Astrocyte of the hippocampus (primary cell): ENCODE measurements at places on chromosomes 2 and 18.

GRCh38 chr18:62659698-62660097, 55.6 kb upstream of the PHLPP1 start:
- no peak for DNase-seq

- peak; percentile 81 for DNase-seq
Measured at GRCh38 chr2:86747711-86748639, 27.9 kb downstream of the RMND5A start.

DNA sequence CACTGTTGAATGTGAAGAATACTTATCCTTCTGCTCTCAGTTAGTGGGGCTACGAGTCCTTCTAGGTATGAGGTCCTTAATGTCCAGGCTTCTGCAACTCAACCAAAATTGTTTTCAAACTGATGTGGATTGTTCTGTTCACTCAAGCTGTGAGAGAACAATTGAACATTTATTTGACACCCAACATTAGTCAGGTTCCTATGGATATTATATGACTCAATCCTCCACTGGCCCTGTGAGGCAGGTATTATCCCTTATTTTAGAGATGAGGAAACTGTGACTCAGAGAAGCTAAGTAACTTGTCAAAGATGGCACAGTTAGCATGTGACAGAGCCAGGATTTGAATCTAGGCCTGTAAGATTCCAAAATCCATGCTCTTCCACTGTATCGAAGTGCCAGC, 1.2 kb upstream of the LYG2 start:
- DNase-seq: no peak

- DNase-seq: no peak
Measured at GRCh38 chr2:181319286-181319685, 137.9 kb upstream of the ITGA4 start.

DNA sequence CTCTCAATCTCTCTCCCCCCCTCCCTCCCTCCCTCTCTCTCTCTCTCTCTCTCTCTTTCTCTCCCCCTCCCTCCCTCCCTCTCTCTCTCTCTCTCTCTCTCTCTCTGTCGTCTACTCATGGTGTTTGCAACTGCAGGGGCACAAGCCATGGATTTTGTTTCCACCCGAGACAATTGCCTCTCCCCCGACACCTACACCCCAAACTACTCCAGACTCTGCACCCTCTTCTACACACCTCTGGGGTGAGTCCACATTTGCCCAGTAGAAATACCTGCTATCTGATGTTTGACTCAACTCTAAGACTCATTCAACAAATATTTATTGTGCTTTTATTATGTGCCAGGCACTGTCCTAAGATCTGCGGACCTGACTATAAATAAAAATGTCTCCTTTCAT, 93.7 kb downstream of the TMEM17 start:
- DNase-seq: peak; percentile 16

DNA sequence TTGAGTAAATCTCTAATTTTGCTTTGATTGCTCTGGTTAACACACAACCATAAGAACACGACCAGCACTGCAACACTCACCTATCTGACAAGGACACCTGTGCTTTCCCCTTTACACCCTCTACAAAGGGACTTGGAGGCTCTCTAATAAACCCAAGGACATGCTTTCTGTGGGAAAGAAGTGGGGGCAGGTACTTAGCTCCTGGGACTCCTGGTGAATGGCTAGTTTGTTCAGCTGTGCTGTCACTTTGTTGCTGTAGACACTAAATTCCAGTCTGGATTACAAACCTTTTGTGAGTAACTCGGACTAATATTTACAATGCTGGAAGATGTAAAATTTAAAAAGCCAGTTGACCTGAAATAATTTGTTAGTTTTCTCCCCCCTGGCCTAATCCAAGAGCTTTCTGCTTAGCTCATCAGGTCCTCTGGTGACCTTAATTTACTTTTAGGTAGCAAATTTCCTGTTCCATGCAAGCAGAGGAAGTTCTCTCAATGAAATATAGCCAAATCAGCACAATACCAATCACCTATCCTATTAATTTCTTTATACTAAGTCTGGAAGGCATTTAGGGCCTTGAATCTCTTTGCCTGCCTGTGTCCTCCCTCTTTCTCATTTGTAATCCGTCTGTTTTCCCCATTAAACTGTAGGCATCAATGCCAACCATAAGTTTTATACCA, 67.5 kb downstream of the PLCL1 start:
- no peak for DNase-seq

- DNase-seq: no peak
Measured at GRCh38 chr2:105130546-105130945, 92.7 kb downstream of the MRPS9 start.

DNA sequence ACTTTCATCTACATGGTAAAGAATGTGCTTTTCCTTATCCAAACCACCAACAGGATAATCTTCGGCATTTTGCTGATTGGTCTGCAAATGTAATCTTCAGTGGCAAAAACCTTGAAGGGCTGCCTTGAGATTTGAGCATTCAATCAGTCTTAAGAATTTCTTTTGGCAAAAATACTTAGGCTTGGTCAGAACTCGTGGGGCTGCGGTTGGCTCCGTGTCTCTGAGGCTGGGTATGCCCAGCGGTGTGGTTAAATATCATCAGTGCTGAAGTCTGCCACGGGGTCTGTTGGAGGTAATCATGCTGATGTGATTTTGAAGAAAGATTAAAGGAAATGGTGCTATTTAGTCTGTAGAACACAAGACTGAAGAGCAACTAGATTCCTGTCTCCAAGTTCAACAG, 262.6 kb downstream of the EN1 start:
- DNase-seq: no peak

DNA sequence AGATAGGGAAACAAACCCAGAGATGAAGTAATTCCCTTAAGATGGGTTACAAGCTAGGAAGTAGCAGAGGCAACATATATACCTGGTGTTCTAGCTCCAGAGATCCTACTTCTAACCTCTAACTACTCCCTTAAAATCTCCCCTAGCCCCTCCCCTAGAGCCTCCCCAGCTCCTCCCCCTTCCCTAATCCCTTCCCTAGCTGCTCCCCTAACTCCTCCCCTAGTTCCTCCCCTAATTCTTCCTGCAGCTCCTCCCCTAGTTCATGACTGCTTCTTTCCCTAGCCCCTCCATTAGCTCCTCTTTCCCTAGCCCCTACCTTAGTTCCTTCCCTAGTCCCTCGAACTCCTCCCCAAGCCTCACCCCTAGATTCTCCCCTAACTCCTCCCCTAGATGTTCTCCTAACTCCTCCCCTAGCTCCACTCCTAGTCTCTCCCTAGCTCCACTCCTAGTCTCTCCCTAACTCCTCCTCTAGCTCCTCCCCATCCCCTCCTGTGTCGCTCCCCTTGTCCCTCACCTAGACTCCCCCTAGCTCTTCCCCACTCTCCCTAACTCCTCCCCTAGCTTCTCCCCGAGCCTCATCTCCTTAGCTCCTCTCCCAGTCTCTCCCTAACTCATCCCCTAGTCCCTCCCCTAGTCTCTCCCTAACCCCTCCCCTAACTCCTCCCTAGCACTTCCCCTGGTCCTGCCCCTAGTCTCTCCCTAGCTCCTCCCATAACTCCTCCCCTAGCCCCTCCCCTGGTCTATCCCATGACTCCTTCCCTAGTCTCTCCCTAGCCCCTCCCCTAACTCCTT, 108.9 kb downstream of the CD226 start:
- DNase-seq: no peak

- no peak for DNase-seq
Measured at GRCh38 chr2:1313240-1313924, 99.9 kb upstream of the TPO start.

DNA sequence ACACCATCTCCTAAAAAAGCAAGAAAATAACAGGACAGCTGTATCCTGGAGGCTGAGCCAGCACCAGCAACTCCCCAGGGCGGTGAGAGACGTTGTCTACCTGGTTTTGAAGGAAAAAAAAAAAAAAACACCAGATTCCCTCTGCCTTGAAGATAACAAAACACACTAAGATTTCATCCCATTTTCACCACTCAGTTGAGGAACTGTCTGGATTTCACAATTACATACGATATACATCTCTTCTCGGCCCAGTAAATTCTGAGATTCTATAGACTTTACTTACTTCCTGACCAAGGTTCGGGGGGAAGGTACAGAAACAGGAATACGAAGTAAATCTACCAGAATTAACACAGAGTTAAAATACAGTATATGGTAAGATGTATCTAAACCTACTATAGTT, 8.5 kb downstream of the ZNF516 start:
- DNase-seq: no peak

DNA sequence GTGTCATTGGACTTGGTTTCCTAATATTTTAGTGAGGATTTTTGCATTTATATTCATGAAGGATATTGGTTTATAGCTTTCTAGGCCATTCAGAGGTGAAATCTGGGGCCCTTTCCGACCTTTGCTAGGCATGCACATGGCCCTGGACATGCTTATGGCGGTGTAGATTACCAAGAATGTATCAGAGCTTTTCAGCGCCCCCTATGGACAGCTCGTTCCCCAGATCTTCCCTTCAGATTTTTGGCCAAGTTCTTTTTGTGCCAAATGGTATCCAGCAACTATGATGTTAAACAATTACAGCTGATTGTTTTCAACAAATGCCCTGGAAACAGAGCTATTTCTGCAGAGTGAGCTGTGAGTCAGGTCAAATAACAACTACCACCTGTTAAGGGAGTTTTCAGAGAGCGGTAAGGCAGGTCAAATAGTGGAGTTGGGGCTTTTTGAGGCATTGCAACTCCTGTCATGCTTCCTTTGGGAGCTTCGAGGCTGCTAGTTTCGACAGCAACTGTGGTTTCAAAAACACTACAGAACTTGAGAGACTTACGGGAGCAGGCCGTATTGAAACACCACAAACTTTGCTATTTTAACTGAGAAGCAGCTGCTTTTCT, 188.3 kb downstream of the ZNF516 start:
- DNase-seq: no peak

GRCh38 chr2:46335391-46336282, 38.4 kb downstream of the EPAS1 start:
- DNase-seq: peak; percentile 56

GRCh38 chr2:33477473-33478468, 1.3 kb downstream of the RASGRP3 start:
- DNase-seq: peak; percentile 22

GRCh38 chr2:158102446-158102845, 770 bp downstream of the UPP2 start:
- no peak for DNase-seq

DNA sequence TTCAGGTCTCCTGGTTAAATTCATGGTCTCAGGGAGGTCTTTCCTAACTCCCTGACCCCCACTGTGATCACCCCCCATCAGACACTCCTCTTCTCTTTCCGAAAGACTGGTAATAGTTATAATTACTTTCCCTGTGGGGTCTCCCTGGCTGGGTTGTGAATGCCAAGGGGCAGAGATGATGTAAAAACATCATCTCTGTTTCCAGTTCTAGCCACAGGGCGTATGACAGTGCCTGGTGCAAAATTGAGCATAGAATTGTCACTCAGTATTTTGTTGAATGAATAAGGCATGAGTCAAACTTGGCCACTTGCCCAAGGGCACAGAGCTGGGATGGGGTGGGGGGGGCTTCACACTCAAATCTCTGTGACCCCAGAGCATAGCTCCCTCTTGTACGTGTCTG, 65.2 kb downstream of the LTBP1 start:
- DNase-seq: peak; percentile 28

GRCh38 chr2:123077101-123077500, 948.0 kb upstream of the CNTNAP5 start:
- DNase-seq: no peak

- peak; percentile 14 for DNase-seq
Measured at GRCh38 chr2:203951366-203951902, 14.9 kb downstream of the ICOS start.

- peak; percentile 69 for DNase-seq
Measured at GRCh38 chr2:48723129-48723528, 32.4 kb downstream of the LHCGR start.

DNA sequence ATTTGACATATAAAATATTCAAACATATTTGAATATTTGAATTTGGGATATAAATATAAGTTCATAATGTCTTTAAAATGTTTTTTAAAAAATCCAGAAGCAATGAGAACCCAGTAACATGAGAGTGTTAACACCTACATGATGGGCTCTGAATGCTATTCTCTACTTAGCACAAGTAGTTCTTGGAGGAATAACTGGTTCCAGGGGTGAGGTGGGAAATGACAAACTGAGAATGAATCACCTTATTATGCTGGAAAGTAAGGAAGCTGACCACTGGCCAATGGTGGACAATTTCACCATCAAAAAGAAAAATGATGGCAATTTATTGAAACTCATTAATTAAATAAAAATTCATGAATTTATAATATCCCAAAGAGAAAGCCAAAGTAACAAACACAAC, 79.6 kb upstream of the NABP1 start:
- no peak for DNase-seq

- no peak for DNase-seq
Measured at GRCh38 chr18:35460736-35461161, 37.0 kb downstream of the INO80C start.

DNA sequence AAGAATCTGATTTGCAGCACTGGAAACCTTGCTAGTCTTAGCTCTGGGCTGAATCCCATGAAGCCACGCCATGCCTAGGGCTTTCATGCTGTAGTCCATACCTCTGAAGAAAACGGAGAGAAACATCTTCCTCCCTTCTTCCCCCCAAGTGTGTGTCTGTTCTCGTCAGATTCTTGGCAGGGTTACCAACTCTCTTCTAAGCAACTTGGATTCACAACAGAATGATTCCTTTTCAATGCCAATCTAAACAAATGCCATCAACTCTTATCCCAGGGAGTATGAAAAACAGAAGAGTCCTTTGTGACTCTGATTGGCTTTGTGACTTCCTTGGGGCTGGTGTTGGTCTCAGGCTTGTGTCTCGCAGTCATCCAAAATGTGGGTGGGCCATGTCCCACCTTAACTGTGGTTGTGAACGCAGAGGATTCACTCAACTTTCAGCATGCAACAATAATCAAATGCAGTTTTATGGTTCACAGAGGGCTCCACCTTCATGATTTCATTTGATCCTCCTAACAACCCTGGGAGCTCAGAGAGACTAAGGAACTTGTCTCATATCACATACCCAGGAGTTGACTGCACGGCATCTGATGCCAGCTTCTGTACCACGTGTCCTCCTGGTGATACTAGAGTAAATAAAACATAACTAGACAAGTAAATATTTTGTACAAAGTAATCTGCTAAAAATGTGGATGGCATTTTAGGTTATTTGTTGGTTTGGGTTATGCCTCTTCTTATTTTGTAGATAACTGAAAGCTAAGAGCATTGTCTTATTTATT, 186.0 kb upstream of the TNP1 start:
- peak; percentile 44 for DNase-seq

GRCh38 chr2:207437136-207437523, 92.6 kb upstream of the CREB1 start:
- no peak for DNase-seq

DNA sequence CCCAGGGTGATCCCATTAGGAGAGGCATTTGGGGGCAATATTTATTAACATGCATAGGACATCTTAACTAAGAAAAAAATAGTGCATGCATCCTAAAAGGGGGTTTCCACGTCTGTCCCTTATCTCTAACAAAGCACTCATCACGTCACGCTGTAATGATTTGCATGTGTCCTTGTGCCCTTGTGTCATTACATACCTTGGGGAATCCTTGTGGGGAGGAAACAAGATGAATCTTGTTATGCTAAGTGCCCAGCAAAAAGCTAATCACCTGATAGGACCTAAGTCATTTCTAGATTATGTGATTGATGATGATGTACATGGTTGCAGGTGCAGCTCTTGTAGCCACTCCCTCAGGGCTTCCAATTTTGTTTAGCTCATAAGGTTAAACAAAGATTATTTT, 250.9 kb downstream of the FBXO15 start:
- no peak for DNase-seq
